ENCODE measurements at places on chromosomes 5 and 9.

DNA sequence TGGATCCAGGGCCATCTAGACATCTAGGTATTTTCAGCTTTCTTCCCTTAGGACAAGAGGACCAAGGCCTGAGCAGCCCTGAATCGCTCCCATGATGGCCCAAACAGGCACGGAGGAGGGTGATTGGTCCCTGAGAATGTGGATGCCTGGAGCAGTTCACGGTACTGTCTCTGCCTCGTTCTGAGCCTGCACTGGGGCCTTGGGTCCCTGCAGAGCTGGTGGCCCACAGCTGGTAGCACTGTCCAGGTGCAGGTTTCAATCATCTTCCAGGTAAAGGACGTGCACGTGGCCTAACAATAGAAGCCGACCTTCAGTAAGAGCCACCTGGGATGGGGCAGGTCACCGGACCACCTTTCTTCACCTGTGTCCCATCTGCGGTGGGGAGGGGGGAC lies 19.4 kb upstream of the FCN1 start:
- DNase-seq, result no peak

- DNase-seq, result no peak
Observed at GRCh38 chr5:125160787-125161502, 414.5 kb upstream of the ZNF608 start.

- DNase-seq, result no peak
Observed at GRCh38 chr5:39178171-39178570, 41.2 kb downstream of the FYB1 start.

- no peak for DNase-seq
Observed at GRCh38 chr9:95496687-95497086, 20.1 kb downstream of the PTCH1 start.

DNA sequence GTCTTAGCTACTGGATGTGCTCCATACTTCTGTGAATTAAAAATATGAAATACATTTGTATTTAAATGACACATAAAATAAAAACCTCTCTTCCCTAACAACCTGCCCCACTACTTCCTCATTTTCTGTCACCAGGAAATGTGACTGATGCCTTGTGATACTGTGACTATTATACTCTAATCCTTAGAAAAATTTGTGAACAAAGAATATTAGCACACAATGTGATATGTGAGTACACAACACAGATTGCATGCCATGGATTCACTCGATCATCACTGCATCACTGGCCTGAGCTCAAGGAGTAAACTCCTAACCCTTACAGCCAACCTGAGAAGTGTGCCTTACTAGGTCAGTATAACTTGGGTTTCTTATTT lies 281.0 kb downstream of the EFNA5 start:
- no peak for DNase-seq

DNA sequence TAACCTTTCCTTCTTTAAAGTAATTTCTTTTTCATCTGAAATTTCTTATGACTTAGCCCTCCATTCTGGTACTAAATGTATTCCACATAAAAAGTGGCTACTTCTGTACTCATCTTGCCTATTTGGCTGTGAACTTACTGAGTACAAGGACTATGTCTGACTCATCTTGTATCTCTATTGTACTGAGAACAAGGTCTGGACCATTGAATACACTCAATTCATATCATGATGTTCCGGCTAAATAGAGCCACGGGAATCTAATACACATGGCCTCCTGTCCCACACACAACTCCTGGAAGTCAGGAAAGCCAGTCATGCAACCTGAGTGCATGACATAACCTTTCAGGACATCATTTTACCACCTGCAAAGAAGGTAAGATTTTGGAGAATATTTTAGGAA lies 203.9 kb downstream of the PLK2 start:
- DNase-seq, result no peak

DNA sequence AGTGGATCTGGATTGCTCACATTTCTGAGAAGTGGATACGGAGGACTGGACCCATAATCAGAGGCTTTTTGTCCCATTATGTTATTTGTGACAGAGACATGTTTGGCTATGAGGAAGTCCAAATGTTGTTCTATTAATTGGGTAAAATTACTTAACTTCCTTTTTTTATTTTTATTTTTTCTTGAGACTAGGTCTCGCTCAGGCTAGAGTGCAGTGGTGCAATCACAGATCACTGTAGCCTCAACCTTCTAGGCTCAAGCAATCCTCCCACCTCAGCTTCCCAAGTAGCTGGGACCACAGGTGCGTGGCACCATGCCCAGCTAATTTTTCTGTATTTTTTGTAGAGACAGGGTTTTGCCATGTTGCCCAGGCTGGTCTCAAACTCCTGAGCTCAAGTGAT lies 11.9 kb upstream of the PGGT1B start:
- DNase-seq, result no peak

DNA sequence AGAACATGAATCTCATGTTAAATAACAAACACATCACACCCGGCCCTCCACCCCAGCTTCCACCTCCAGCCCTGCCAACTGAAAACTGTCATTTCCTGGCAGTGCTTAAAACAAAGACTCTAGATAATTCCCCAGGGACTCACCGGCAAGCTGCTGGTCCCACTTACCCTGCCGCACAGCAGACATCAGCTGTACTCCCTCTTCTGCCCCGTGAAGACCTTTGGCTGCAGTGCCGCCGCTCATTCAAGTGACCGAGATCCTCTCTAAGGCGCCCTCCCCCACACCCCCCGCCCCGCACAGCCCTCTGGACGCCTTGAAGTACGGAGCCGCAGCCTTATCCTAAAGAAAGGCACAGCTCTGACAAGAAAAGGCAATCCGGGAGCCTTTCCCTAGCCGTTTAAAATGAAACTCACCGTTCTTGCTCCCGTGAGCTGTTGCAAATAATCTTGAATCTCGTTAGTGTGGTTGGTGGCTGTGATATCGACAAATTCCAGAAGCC lies 434 bp downstream of the GLRX start:
- DNase-seq, result no peak

DNA sequence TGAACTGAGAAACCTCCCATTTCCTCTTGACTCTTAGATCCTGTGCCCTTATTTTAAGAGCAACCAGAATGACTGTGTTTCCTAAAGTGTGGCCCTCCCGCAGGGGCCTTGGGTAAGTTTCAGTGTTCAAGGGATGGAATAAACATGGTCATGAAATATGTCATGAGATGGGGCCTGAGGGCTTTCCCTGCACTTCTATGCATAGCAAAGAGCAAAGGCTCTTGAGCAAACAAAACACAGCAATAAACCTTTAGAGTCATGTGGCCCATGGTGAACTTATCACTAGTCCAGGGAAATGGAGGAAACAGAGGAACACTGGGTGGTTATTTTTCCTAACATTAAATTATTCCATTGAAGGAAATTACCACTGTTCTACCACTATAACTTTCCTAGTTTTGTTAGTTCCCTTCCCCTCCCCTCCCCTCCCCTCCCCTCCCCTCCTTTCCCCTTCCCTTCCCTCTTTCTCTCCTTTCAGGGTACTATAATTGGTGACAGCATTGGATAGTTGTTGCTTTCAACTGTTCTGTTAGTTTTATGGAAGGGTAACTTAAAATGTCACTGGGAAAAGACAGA lies 72.4 kb downstream of the CTSL start:
- no peak for DNase-seq

- DNase-seq, result no peak
Observed at GRCh38 chr9:138015021-138015829, 137.6 kb downstream of the CACNA1B start.

GRCh38 chr5:179220716-179221115 lies 124.5 kb downstream of the ADAMTS2 start:
- no peak for DNase-seq

All from H54 (cell line).